ENCODE measurements at places on chromosomes 16 and 17.

GRCh38 chr17:82201498-82201910, 11.1 kb downstream of the CCDC57 start:
- DNase-seq: no peak

DNA sequence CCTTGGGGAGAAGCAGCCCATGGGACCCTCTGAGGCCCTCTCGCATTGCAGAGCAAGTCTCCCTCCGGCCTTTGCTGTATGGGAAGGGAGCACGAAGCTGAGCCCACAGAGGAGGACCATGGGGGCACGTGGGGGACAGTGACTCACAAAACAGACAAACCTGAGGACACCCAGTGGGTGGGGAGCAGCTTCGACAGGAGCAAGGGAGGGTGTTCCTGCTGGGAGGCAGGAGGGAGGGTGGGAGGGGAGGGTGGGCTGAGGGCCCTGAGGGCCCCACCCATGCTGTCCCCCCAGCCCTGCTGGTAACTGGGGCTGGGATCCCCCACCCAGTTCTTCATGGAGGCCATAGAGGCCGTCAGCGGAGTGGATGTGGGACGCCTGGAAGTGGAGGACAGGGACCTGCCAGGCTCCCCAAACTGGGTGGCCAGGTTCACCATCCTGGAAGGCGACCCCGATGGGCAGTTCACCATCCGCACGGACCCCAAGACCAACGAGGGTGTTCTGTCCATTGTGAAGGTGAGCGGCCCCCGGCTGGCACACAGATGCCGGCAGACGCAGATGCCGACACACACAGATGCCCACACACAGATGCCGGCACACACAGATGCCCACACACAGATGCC, 12.5 kb downstream of the SLC22A31 start:
- peak; percentile 11 for DNase-seq

DNA sequence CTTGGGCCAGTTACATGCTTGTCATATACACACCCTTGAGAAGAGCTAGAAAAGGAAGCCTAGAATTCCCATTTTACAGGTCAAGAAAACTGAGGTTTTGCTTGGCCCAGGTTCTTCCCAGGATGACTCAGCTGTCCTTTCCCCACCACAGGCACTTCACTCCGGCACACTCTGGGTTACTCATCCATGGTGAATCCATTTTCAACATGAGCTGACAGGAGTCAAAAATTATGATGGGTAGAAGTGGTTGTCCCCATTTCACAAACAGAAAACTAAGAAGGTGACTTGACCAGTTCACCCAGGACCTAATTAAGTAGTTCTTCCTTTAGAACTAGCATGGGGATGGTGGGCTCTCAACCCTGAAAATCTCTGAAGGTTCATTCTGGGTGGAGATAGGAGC, 67.2 kb downstream of the USP22 start:
- DNase-seq: no peak

DNA sequence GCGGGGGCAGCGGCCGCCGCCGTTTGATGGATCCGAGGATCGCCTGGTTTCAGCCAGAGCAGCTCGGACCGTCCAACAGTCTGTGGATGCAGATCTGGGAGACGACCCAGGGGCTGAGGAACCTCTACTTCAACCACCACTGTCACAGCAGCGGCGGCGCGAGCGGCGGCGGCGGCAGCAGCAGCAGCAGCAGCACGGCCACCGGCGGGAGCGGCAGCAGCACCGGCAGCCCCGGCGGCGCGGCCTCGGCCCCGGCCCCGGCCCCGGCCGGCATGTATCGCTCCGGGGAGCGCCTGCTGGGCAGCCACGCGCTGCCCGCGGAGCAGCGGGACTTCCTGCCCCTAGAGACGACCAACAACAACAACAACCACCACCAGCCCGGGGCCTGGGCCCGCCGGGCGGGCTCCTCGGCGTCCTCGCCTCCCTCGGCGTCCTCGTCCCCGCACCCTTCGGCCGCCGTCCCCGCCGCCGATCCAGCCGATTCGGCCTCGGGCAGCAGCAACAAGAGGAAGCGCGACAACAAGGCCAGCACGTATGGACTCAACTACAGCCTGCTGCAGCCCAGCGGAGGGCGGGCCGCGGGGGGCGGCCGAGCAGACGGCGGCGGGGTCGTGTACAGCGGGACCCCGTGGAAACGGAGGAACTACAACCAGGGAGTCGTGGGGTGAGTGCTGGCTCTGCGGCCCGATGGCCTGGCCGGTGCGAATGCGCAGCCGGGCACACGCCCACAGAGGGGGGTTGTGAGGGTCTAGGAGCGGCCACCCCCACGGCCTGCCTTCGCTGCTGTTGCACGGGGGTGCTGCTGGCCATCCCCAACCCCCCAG, 702 bp downstream of the TENT4B start:
- DNase-seq: peak; percentile 28

DNA sequence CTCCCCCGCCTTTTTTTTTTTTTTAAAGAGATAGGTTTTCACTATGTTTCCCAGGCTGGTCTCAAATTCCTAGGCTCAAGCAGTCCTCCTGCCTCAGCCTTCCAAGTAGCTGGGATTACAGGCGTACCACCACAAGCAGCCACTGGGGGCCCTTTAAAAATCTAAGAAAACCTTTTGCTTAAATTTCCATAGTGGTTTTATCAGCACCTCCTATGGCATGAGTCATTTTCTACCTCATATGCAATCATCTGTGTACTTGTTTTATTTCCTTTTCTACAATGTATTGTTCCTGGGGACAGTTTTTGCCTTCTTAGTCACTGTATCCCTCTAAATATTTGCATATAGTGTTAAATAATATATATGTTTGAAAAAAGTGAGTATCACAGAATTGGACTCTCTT, 29.2 kb downstream of the GNA13 start:
- DNase-seq: no peak

DNA sequence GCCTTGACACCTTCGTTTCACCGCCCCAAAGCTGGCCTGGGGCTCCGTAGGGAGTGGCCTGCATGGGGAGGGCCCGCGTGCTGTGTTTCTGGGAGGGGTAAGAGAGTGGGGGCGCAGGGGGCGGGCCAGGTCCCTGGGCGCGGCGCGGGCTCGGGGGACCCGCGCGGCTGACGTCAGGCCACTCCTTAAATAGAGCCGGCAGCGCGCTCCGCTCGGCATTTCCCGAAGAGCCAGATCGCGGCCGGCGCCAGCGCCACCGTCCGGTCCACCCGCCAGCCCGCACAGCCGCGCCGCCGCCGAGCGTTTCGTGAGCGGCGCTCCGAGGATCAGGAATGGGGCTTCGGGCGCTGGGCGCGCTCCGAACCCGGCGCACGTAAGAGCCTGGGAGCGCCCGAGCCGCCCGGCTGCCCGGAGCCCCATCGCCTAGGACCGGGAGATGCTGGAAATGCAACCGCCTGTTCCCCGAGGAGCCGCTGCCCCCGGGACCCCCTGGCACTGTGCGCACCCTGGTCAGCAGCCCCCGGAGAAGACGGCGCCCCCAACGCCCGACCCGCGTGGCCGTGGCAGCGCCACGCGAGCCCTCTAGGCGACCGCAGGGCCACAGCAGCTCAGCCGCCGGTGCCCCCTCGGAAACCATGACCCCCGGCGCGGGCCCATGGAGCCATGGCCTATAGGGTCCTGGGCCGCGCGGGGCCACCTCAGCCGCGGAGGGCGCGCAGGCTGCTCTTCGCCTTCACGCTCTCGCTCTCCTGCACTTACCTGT, at the start of gene HS3ST2:
Gene HS3ST2 (plus strand): TSS at position 215 of the 763 bp plus-strand sequence. CDS start 449 bp downstream, at position 664.
- DNase-seq: peak; percentile 24

GRCh38 chr17:32801193-32801592, 75.7 kb downstream of the MYO1D start:
- no peak for DNase-seq

GRCh38 chr16:57413301-57413730, 8.7 kb downstream of the CCL17 start:
- DNase-seq: no peak
